Gastrocnemius medialis (tissue), 4 donors: ENCODE measurements at places on chromosomes 5 and 9. TPM values are rescaled to one million over a fixed set of nuclear protein-coding genes. Genes with fewer than 3 reads are reported as not detected.

FBN2 gene
- total RNA-seq, result not detected

RASGRF2 gene
- total RNA-seq, result 3.6 TPM

CDC20B gene
- not detected for total RNA-seq

SLCO4C1 gene
- not detected for total RNA-seq

MORN5 gene
- total RNA-seq, result not detected

AQP3 gene
- 20.0 TPM for total RNA-seq

FGF1 gene
- total RNA-seq, result 2.1 TPM

SPINK13 gene
- total RNA-seq, result not detected

FKBP15 gene
- total RNA-seq, result 17.5 TPM

GRCh38 chr5:139017624-139018023, 142.5 kb upstream of the LRRTM2 start:
- no peak for DNase-seq

DNA sequence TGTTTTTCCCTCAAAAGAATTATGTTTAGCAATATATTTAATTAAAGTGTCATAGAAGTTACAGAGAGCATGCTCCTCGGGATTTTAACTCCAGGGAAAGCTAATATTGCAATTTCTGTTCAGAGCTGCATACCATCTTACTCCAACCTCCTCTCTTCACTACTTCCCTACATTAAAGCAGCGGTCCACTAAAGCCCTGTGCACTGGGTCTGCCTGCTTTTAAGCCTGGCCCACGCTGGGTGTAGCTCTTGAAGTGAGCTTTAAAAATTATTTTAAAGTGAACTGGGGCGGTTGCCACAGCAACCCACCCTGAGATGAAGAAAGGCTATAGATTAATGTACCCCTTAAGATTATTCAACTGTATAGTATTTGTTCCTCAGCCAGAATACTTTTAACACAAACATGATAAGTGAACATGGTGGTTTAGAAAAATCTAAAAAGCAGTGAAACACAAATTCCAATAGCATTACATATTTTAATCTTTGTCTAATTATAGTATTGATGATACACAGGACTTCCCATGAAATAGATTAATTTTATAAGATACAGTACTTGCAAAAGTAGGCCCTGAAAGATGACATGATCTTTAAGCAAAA, 3.9 kb upstream of the MEF2C start:
- no peak for DNase-seq

DNA sequence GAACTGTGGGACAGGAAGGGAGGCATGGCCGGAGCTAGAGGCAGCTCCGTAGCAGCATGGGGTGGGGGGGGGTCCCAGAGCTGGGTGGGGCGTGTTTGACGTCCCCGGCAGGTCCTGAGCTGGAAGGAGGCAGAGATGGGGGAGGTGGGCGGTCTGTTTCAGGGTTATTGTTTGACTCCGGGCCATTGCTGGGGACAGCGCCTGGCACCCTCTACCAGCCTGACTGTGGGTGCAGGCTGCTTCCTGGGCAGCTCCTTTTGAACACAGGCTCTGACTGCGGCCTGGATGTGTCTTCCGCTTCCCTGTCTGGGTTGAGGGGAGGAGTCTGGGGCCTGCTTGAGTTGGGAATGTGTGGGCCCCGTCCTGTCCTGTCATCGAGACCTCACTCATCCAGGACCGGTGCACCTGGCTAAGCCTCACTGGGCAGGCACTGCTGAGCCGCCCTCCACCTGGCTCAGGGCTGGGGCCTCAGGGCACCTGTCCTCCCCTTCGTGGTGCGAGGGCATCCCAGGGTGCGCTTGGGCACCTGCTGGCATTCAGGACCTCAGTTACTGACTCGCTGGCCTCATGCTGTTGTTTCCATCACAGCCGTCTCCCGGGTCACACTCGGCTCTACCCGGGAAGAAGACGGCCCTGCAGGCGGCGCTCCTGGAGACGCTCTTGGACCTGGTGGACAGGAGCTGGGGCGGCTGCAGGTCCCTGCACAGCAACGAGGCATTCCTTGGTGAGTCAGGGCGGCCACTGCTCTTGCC, 26.5 kb downstream of the CEP72 start:
- no peak for DNase-seq

DNA sequence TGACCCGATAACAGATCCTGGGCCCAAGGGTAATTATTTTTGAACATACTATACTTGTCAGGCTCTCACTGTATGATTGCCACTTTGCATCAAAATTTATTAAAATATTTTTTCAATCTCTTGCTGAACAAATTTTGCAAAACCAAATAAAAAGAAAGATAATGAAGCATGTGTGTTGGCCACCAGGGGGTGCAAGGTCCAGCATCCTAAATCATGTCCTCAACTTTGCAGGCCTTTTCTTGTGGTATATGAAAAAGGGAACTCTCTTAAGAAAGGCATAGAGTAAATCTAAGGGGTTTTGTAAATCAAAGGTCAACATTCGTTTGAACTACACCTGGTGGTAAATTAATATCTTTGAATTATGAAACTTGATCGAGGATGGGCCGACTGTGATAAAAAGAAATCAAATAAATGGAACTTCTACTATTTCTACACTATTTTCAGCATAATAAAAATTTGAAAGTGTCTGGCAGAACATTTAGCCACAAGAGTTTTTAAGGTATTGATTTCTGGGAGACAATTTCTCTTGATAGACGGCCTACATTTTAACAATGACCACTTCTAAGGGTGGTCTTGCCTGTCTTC, 676.5 kb downstream of the DMRTA1 start:
- no peak for DNase-seq

DNA sequence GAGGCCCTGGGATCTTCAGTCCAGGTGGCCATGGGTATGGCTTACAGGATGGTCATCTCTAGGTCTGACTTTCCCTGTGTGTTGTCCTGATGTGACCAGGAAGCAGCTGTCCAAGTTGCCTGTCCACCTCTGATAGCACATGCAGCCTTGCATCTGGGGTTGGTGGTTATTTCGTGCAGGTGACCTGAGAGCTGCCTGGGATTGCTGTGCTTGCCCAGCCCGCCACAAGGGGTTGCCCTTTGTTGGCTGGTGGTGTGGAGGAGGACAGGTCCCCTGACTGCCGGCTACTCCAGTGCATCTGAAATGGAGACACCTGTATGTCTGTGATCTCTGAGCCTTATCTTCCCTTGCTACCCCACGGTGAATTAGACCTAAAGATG, 212.6 kb downstream of the ARHGAP26 start:
- DNase-seq, result no peak

DNA sequence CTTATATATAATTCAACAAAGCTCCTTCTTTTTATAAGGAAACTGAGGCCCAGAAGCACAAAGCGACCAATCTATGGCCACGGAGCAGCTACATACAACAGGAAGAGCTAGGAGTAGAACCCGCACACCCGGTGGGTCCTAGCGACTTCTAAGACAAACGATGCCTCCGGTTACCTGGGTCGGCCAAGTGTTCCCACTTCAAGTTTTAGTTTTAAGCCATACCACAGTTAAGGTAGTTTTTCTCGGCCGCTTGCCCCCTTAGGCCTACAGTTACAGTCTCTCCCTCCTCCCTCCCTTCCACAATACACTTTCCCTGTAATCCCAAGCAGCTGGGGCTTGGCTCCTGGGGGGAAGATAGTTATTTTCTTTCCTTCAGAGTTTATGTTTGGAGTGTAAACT, 533 bp downstream of the SREK1IP1 start:
- DNase-seq, result no peak

- no peak for DNase-seq
Measured at GRCh38 chr9:125631391-125632085, 75.5 kb downstream of the MAPKAP1 start.

DNA sequence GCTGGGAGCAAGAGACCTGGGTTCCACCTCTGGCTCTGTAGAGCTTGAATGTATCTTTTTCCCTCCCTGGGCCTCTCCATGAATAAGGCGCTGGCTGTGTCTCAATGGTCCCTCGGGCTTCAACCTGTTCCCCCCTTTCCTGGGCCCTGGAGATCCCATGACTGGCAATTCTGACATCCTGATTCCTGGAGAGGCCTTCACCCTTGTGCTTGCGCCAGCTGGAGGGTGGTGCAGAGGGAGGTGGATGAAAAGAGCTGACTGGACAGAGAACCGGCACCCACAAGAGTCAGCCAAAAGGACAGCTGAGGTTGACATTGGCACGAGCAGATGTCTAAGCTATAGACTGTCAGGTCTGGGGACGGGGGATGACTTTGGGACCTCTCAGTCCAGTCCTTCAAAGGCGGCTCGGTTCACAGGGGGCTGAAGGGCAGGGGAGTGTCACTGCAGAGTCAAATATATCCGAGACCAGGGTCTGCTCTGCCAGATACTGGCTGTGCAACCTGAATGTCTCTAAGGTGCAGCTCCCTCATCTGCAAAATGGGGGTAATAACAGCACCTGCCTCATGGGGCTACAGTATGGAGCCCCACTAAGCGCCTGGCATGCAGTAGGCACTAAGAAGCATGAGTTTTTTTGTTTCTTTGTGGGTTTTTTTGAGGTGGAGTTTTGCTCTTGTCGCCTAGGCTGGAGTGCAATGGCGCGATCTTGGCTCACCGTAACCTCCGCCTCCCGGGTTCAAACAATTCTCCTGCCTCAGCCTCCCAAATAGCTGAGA, 13.8 kb downstream of the DNM1 start:
- no peak for DNase-seq

- no peak for DNase-seq
Measured at GRCh38 chr9:108615152-108615551, 240.6 kb downstream of the ACTL7B start.

DNA sequence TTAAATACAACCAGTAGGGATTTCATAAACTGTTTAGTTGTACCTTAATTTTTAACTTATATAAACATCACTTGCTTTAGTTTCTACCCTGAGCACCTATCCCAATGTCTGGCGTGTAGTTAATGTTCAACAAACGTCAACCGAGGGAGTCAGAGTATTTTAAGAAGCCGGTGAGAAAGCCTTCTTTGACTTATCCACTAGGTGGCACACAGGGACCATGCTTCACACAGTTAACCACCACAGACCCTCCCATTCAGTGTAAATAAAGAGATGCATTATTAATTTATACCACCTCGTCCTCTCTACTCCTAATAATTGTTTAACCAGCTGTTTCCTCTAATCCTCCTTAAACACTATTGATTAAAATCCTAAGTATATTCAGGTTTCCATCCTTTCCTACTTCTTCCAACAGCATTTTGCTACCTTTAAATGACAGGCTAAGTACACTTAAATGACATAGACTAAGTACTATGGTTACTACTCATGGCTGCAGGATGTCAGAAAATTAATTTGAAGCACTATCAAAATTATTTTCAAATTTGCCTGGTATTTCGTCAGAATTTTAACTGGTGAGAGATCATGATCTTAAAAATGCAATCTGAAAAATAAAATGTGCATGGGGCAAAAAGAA, 2.3 kb downstream of the HAPLN1 start:
- DNase-seq, result no peak

- DNase-seq, result no peak
Measured at GRCh38 chr9:121631978-121632418, 19.4 kb upstream of the DAB2IP start.

DNA sequence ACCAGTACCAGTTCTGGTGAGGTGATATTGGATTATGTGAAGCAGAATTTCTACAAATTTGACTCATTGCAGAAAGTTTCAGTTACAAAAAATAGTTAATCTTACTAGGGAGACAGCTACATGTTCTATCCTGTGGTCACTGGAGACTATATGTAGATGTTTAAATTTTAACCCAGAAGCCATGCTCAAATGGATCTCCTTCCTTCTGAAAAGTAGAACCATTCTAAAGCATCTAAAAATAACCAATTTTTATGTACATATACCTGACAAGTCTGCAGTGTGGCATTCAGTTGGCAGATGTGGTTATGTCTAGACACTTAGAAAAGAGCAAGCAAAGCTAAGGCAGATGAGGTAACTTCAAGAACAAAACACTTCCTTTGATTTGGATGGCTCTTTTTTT, 65.5 kb upstream of the POU4F3 start:
- no peak for DNase-seq

- DNase-seq, result no peak
Measured at GRCh38 chr9:7088611-7089010, 330.8 kb downstream of the KDM4C start.

GRCh38 chr5:14669975-14670374, 5.5 kb downstream of the OTULIN start:
- no peak for DNase-seq
